Stimulated activated CD4-positive, alpha-beta T cell treated with anti-CD3 and anti-CD28 coated beads, Interleukin-1b, Interleukin-23, amount 100 ng/mL, for 48 hours (primary cell): ENCODE measurements at places on chromosomes 13 and 19.

DNA sequence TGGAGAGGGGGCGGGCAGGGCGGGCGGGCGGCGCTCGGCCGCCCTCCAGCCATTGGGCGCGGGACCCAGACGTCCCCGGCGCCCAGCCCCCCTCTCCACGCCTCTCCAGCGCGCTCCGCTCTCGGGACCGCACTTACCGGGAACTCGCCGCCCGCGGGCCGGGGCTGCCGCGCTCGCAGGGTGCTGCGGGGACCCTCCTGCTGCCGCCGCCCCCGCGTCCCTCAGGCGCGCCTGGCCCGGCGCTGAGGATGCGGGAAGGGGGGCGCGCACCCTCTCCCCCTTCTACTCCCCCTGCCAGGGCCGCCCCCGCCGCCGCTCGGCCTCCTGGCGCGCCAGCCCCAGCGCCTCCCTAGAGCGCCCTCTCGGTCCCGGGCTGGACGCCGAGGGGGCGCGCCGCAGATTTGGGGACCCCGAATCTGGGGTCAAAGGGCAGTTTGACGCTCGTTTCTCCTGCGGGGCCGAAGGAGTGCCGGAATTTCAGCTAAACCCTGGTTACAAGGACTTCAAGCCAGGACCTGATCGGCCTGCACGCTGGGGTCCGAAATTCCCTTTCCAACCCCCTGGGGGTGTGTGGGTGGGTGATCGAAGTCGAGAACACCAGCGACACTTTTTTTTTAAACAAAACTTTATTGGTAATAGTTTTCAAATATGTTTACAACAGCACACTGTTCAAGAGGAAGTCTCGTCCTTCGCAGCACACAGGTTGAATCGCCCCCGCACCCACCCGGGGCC lies 696 bp upstream of the SAMD1 start:
- DNase-seq = peak; percentile 71

- DNase-seq = no peak
Observed at GRCh38 chr13:51786425-51787265, 17.3 kb downstream of the DHRS12 start.

- peak; percentile 27 for DNase-seq
Observed at GRCh38 chr13:50080203-50080910, 65.1 kb downstream of the KCNRG start.

- no peak for DNase-seq
Observed at GRCh38 chr19:48396824-48397176, 3.3 kb downstream of the GRIN2D start.

DNA sequence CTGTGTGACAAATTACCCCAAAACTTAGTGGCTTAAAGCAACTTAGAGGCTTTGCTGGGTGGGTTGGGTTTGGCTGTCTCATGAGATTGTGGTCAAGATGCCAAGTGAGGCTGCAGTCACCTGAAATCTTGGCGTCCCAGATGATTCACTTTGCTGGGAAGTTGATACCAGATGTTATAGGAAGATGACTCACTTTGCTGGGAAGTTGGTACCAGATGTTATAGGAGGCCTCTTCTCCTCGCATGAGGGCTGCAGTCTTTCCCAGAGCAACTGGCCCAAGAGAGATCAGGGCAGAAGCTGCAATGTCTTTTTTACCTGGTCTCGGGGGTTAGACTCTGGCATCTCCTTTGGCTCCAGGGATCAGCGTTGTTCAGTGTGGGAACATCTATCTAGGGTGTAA lies 16.8 kb downstream of the TEX29 start:
- DNase-seq = no peak

GRCh38 chr19:35318679-35319448 lies 10.1 kb upstream of the CD22 start:
- no peak for DNase-seq

- peak; percentile 16 for DNase-seq
Observed at GRCh38 chr13:79307866-79308298, 98.2 kb downstream of the RBM26 start.

GRCh38 chr19:19568802-19569756 lies 31.0 kb downstream of the CILP2 start:
- no peak for DNase-seq

DNA sequence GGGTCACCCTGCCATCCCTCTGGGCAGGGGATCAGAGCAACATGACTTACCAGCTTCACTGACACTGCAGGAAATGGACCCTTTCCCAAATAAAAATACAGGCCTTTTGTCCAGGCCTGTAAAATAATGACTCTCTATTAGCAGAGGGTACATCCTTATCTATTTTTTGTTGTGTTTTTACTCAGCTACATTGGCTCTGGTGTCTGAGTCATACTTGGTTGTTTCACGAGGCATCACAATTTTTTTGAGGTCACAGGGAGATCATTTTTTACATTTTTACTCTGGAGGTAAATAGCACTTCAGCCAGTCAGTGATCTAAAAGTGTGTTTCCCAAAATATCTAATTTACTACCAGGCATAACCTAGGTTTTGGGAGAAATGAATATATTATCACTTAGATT lies 6.9 kb upstream of the HTR2A start:
- DNase-seq = no peak

- no peak for DNase-seq
Observed at GRCh38 chr13:111327730-111328573, 7.5 kb downstream of the TEX29 start.

DNA sequence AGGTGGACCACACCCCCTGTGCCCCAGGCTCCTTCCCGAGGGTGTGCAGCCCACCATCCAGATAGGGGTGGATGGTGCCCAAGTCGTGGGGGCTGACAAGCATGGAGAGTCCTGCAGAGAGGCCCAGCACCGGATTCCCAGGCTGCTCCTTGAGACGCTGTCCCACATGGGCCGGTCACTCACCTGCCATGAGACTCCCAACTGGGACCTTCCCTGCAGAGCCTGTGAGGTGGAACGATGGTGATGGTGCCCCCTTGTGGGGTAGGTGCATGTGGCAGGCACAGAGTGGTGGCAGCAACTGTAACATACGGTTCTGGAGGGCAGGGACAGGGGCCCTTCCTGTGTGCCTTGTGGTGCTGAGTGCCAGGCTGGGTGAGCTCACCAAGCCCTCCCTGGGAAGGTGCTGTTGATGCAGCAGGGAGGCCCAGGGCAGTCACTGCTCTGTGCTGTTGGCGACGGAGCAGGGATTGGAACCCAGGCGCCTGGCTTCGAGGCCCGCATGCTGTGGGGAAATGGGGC lies 33.1 kb downstream of the PPP1R37 start:
- peak; percentile 69 for DNase-seq

GRCh38 chr19:31500946-31501345 lies 151.7 kb upstream of the TSHZ3 start:
- DNase-seq = no peak

GRCh38 chr13:57552437-57552836 lies 79.1 kb upstream of the PCDH17 start:
- no peak for DNase-seq

DNA sequence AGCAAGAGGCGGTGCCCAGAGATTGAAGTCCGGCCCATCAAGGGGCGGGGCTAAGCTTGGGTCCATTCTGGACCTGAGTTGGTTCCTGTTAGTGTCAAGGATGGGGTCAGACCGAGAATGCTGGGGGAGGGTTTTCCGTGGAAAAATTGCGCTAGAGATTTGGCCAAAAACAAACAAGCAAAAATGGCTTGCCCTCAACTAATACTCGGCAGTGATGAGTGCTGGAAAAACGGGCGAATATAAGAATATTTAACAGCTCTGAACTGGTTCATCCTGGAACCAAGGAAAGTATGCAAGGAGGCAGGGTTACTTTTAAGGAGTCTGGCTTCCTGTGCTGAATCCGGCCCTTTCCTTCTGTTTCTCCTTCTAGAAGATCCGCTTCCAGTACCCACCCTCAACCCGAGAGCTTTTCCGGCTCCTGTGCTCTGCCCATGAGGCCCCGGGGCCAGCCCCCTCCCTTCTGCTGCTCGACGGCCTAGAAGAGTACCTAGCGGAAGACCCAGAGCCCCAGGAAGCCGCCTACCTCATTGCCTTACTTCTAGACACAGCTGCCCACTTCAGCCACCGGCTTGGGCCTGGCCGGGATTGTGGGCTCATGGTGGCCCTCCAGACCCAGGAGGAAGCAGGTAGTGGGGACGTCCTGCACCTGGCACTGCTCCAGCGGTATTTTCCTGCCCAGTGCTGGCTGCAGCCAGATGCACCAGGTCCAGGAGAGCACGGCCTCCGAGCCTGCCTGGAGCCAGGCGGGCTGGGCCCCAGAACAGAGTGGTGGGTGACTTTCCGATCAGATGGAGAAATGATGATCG lies 880 bp downstream of the SWSAP1 start:
- DNase-seq = peak; percentile 76

- DNase-seq = no peak
Observed at GRCh38 chr13:30133996-30134395, 173.4 kb downstream of the KATNAL1 start.

- no peak for DNase-seq
Observed at GRCh38 chr13:97335488-97336134, 98.4 kb upstream of the RAP2A start.

DNA sequence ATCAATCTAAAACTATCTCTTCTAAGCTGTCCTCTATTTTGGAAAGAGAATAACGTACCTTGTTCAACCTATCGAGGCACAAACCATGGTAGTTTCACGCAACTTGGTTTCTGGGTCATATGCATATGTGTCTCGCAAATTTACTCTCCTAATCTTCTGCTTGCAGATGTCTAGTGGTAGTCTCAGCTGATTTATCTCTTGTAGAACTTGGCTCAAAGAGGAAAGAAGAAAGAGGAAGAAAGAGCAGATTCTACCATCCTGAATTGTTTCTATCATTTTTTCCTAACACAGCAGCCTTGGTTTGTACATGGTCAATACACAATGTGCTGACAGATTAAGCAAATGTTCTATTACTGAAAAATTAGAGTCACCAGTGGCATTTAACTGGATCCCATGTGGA lies 282.3 kb downstream of the SPRY2 start:
- DNase-seq = no peak

- no peak for DNase-seq
Observed at GRCh38 chr13:56066321-56066720, 1074.4 kb upstream of the PRR20A start.

- peak; percentile 39 for DNase-seq
Observed at GRCh38 chr19:14091813-14092462, 1.4 kb upstream of the SAMD1 start.

GRCh38 chr19:31625575-31625974 lies 276.3 kb upstream of the TSHZ3 start:
- no peak for DNase-seq

DNA sequence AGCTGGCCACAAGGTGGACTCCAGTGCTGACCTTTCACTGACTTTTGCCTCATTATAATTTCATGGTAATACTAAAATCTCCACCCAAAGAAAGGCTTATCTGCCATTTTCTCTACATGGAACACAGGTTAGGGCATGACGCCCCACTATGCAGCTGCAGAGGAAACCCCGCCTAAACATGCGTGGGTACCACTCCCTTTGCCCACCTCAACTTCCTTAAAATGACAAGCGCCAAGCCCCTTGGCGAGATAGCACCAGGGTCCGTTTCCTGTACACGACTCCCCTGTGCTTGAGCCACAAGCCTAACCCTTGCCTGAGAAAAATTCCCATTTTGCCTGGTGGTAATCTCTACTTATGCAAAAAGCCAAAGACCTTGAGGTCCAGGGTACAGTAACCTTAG lies 36.0 kb upstream of the PABPC3 start:
- no peak for DNase-seq

GRCh38 chr19:37979547-37980082 lies 72.6 kb downstream of the SIPA1L3 start:
- DNase-seq = no peak
